ENCODE measurements at places on chromosomes 6 and 20. TPM values are rescaled to one million over a fixed set of nuclear protein-coding genes. Genes with fewer than 3 reads are reported as not detected.
A peak's percentile ranks its signal among the peaks of the same experiment; 100 is the strongest.

GRCh38 chr6:134720353-134721059 is 229.4 kb downstream of the ALDH8A1 start:
- DNase-seq = no peak

LCA5 gene
- 4.7 TPM for total RNA-seq

- no peak for DNase-seq
These were observed 17.4 kb upstream of the HM13 start for GRCh38 chr20:31496761-31497295.

GRCh38 chr6:133778414-133779130 is 110.3 kb upstream of the TCF21 start:
- no peak for DNase-seq

HSPA1L gene
- total RNA-seq = 1.5 TPM

SLC17A4 gene
- not detected for total RNA-seq

DNA sequence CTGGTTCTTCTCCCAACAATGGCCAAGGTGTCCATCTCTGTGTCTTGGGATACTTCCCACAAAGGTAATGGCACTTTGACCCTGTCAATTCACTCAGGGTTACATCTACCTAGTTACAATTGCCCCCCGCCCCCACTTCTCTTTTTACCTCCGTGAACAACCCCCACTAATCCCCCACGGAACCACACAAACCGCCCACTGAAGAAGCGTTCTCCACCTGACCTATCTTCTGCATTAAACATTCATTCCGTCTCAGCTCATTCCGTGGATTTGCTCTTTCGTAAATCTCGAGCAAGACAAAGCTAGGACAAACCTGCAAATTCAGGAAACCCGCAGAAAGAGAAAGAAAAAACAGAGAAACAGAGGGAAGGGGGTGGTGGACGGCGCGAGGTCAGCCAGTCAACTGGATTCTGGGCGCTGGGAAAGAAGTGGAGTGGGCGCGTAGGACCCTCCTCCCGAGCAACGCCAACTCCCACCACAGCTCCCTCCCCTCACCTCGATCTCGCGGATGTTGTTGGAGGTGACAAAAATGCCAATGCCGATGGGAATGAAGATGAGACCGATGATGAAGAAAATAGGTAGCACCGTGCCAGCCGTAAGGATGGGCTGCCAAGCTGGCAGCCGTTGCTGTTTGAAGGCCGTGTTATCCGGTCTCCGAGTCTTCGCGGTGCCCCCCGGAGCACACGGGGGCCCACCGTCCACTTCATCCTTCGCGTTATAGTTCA is 523 bp downstream of the TMEM30A start:
- DNase-seq = no peak

RNF114 gene
- 53.0 TPM for total RNA-seq

SOBP gene
- 23.0 TPM for total RNA-seq

DNA sequence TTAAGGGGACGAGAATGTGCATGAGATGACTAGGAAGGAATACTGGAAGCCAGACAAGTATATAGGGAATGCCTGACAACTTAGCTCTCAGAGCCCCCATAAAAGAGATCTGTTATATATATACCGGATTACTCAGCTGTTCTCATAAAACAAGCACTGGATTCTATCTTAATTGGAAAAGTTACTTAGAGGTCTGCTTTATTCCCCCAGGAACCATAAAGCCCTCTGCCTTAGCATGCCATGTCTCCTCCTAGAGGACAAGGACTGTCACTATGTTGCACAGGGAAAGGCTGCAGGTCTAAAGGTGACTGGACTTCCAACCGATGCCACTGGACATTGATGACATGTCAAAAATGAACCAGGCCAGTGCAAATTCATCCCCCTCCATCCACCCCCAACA is 6.4 kb downstream of the EXOC2 start:
- no peak for DNase-seq

DNA sequence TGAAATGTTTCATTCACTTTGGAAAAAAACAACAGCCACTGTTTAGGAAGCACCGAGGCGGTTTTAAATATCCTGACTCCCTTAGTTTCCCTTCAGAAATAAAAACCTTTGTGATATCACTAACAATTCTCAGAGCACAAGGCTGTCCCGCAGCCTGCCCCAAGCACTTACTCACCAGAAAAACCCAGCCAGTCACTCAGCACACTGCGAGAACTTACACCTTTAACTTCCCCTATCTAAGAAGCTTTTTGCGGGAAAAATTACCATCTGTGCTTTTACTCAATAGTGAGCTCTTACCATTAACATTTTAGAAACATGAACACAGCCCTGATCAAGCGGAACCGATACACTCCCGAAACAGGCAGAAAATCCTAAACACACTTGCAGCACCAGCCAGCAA is 9.3 kb downstream of the ZBTB46 start:
- no peak for DNase-seq

SRSF12 gene
- total RNA-seq = 21.9 TPM

- DNase-seq = peak; percentile 35
These were observed 266.7 kb downstream of the CDH26 start for GRCh38 chr20:60224914-60225313.

- no peak for DNase-seq
These were observed 527.5 kb downstream of the PRKN start for GRCh38 chr6:162200041-162200440.

- no peak for DNase-seq
These were observed 430 bp upstream of the FAM110A start for GRCh38 chr20:833121-833449.

STMND1 gene
- total RNA-seq = not detected

GRCh38 chr20:37636212-37636975 is 57.4 kb upstream of the CTNNBL1 start:
- DNase-seq = no peak
